ENCODE measurements at places on chromosomes 1 and 21.

DNA sequence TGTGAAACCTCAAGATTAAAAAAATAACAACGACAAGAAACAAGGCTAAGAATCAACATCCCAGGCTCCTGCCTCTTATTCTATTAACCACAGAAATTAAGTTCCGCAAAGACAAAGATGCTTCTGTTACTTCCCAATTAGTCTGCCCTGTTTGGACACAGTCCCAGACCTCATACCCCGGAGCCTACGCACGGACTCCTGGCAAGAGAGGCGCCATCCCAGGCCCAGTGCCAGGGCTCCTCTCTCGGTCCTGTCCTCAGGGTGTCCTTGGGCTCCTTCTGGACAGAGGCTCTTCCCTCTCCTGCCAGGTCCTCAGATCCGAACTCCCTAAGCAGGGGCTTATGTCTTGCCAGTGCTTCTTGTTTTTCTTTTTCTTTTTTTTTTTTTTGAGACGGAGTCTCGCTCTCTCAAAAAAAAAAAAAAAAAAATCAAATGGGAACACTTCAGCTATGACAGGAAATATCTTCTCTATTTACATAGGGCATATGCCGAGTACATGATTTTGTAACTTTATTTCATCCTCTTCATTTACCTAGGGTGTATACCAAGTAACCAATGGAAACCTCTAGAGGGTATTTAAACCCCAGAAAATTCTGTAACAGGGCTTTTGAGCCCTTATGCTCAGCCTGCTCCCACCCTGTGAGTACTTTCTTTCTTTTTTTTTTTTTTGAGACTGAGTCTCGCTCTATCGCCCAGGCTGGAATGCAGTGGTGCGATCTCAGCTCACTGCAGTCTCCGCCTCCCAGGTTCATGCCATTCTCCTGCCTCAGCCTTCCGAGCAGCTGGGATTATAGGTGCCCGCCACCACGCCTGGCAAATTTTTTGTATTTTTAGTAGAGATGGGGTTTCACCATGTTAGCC is 11.7 kb upstream of the ENO1 start:
- peak; percentile 88 for DNase-seq

DNA sequence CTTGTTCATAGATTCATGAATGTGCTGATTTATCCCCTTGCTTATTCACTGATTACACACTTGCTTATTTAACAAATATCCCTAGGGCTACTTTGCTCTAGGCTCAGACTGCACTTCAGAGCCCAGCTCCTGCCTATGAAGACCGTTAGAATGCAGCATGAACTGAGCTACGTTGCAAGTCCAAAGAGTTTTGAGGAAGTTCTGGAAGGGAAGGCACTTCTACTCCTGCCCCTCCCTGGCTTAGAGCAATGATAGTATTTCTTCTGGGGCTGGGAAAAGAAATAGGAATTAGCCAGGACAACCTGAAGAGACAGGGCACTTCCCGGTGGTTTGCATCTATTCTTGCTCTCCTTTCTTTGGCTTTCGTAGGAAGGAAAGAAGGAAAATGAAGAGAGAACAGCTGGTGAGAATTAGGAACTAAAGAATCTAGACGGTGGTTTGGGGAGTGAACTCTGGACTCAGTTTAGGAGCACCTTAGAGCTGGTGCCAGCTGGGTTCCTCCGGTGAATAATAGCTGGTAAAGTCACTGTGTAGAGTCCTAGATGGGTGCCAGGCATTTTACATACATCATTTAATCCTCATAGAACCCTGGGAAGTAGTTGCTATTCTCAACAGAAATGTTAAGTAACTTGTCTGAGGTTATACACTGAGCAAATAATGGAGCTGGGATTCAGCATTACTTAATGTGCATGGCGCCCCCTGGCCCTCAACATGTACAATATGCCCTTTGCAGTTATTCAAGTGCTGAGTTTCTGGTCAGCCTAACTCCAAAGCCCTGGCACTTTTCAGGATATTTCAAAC is 65.9 kb downstream of the NDUFS5 start:
- DNase-seq: peak; percentile 83

DNA sequence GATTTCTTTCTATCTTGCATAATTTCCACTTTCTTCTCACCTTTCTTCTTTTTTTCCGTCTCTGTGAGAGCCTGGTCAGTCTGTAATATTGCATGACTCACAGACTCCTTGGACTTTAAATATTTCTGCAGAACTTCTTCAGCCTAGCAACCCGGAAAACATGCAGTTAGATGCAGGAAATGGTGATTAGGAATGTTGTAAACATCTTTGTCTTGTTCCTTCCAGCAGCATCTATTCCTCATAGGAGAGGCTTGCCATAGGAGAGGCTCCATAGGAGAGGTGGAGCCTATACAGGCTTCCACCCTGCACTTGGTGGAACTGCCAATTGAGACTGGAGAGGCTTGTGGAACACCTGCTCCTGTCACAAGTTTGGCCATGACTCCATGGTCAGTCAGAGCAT is 10.0 kb downstream of the GBP5 start:
- no peak for DNase-seq

- DNase-seq: no peak
These were observed 6.6 kb upstream of the C1orf174 start for GRCh38 chr1:3906672-3907020.

GRCh38 chr1:51644533-51645197 is 27.8 kb downstream of the OSBPL9 start:
- DNase-seq: no peak

GRCh38 chr1:53560581-53561502 is 101.6 kb downstream of the DMRTB1 start:
- peak; percentile 65 for DNase-seq

DNA sequence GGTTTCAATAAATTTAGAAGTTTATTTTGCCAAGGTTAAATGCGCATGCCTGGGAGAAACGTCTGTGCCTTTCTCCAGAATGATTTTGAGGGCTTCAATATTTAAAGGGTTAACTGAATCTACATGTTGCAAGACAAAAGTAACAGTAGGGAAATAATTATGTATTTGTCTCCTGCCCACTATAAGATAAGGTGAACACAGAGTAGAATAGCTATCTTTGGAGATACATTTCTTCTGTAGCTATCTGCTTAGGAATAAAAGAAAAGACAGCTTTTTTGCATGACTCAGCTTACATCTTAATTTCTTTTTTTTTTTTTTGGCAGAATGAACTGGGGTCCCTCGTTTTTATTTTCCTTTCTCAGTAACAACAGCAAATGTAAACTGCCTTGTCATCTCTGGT is 1351.6 kb downstream of the AMY1C start:
- DNase-seq: no peak

DNA sequence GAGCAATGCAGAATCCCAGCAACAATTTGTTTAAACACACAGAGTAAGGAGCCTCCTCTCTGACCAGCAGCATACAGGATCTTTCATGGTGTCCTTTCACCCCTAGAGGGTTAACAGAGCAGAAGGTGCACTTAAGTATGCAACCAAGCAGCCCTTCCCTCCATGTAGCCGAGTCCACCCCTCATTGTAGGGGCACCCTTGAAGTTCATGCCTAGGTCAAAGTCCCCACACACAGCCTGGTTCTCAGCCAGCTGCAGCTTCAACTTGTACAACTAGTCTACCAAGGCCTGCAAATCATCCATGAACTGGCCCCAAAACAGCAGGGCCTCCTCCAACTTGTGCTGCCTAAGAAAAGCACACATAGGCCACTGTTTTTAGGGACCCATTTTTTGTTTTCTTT is 7.0 kb upstream of the BMP8B start:
- DNase-seq: no peak

GRCh38 chr21:44379515-44379848 is 26.1 kb downstream of the TRPM2 start:
- no peak for DNase-seq

- DNase-seq: peak; percentile 94
These were observed at the start of gene SLC2A1 for GRCh38 chr1:42958488-42959319. TSS of gene SLC2A1 (minus strand) at chr1:42958868. CDS start at chr1:42958651, 217 bp downstream.

GRCh38 chr1:231070758-231071444 is 30.8 kb upstream of the FAM89A start:
- DNase-seq: peak; percentile 69

DNA sequence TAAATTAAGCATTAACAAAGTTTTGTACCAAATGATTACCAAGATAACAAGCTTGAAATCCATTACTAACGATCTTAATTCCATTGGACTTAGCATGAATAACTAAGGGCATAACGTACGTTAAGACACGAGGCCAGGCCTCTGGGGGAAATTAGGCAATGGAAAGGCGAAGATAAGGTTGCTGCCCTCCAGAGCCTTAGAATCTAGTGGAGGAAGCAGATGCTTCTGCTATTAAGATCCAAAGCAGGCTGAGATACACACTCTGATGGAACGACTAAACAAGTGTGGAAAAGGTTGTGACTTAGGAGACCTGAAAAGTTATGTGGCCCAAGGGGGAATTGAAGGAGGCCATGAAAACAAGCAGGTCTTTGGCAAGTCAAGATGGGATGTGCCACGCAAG is 6.0 kb downstream of the AKNAD1 start:
- DNase-seq: no peak

GRCh38 chr1:215710036-215710898 is 143.2 kb downstream of the KCTD3 start:
- DNase-seq: no peak

DNA sequence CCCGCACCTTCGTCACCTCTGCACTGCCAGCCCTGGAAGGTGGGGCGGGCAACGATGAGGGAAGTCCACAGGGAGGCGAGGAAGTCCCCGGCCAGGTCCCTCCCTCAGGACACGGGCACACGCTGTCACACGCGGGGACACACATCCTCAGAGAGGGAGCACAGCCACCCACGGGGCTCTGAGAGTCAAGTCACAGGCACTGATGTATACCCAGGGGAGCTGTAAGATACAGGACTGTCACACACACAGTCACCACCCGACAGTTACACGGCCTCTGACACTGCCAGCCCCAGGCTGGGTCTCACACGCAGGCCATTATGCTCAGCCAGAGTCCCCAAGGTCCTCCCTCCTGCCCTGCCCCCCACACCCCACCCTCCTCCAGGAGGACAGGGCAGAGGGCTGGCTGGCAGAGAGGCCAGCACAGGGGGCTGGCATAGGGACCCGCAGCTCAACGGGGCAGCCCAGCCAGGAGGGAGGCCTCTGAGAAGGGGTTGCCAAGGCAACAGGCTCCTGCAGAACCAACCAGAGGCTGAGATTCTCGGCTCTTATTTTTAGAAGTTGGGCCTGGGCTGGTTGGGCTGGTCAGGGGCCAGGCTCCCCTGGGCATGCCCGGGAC is 17.7 kb upstream of the ADGRB2 start:
- DNase-seq: peak; percentile 72

GRCh38 chr1:243354511-243355153 is 98.8 kb downstream of the SDCCAG8 start:
- no peak for DNase-seq

DNA sequence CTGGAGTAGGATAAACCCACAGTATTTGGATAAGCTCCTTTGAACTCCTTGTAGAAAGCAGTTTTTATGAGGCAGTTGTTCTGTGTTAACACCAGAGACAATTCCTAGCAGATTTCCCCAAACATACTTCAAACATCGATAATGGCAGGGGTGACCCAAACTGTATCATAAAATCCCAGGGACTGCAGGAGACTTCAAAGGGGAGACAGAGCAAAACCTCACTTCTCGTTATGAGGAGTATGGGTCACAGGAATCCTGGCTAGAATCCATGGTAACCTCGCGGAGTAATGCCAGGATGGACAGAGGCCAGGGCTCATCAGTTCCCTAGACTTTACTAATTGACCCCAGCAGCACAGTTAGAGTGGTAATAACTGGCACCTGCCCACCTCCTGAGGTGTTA is 148.0 kb downstream of the DHRS3 start:
- DNase-seq: no peak

DNA sequence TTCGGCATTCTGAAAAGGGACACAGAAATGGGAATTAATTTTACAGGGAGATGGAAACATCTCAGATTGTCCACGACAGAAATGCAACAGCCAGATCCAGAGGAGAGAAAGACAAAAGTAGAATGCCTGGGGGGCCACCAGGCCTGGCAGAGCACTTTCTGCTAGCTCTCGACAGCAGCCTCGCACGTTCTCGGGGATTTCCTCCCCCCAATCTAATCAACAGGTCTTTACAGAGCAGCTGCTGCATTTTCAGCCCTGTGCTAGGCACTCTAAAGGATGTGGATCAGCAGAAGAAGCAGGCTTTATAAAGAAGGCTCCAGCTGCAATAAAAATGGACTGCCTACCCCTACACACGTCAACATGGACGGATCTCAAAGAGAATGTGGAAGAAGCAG is 10.6 kb downstream of the CSRP1 start:
- DNase-seq: no peak

- DNase-seq: no peak
These were observed 14.9 kb downstream of the STX12 start for GRCh38 chr1:27787895-27788294.

DNA sequence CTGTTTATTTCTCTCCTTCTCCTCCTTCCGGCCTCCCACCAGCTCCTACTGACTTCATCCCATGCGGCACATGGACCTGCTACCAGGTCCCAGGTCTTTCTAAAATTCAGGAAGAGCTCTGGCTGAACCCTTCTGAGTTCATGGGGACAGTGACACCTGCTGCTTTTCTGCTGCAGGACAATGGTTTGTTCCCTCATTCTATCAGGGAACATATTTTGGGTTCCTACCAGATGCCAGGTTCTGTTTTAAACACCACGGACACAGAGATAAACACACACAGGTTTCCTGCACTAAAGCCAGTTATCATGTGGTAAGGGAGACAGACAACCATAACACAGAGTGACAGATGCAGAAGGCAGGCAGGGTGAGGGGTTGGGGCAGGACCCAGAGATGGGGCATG is 114.0 kb upstream of the RAB4A start:
- no peak for DNase-seq

DNA sequence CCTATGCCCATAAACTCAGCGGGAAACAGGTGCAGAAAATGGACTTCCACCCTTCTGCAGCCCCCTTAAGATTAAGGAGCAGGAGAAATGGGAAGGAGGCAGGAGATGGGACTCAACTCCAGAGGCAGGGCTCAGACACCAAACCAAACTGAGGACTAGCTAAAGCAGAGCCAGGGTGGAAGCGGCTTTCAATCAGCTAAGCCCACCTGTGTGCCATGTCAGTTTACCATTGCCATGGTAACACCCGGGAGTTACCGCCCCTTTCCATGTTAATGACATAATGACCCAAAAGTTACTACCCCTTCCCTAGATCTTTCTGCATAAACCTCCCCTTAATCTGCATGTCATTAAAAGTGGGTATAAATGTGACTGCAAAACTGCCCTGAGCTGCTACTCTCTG is 653.5 kb downstream of the PTPRU start:
- no peak for DNase-seq

GRCh38 chr1:1080122-1080757 is 6.1 kb upstream of the RNF223 start:
- DNase-seq: peak; percentile 86

- DNase-seq: no peak
These were observed 476.7 kb downstream of the LTN1 start for GRCh38 chr21:28516021-28516420.

DNA sequence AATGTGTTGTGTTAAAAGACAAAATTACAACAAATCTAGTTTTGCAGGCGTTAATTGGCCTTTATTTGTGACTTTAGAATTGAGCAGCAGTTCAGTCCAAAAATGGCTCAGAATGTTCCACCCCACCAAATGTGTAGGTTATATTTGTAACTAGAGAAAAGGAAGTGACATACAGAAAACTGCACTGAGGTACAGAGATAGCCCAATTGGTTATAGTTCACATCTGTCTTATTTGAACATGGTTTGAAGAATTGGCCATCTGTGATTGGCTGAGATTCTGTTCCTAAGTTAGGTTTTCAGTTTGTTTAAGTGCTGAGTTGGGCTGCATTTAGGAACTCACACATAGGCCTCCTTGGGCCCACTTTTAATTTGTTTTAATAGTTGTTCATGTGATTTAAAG is 12.0 kb upstream of the FMO2 start:
- DNase-seq: no peak

- DNase-seq: peak; percentile 92
These were observed 9.1 kb upstream of the LUZP1 start for GRCh38 chr1:23177438-23178380.

GRCh38 chr1:62230718-62231117 is 36.1 kb downstream of the L1TD1 start:
- DNase-seq: no peak

Data from right hindlimb (tissue), 1 donor.